ENCODE measurements at places on chromosomes 1 and 21.

GRCh38 chr1:168082008-168082876 is 54.5 kb downstream of the GPR161 start:
- DNase-seq, result peak; percentile 88

DNA sequence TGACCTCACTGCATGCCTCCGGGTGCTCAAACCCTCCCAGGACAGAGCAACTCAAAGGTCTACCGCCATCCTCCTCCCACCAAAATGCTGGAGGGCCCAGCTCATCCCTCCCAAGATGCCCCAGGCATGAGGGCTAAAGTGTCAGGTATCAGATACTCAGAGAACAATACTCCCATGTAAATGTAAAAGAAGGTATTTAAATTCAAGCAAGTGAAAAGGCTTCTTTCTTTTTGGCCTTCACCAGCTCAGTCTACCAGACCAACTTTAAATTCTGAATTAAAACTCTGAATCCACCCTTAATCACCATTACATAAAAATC is 3.0 kb downstream of the PARP1 start:
- DNase-seq, result no peak

DNA sequence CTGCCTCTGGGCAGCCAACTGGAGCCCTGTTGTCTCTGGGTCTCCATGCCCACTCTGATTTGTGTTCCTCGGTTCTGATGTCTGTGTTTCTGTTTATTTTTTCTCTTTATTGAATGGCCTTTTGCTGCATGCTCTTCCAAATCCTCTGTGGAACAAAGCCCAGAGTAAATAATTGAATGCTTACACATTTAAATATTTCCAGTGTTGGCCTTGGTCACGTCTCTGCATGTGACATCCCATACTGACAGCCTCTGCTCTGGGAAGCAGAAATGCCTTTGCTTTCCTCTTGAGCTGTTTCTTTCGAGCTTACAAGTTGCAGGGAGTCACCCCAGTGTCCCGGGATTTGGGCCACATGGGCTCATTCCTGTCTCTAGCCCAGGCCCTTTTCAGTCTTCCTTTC is 267.9 kb downstream of the PTPRU start:
- no peak for DNase-seq

GRCh38 chr1:205538235-205538840 is 33.9 kb downstream of the CDK18 start:
- DNase-seq, result peak; percentile 69
